DMS153 (cell line): ENCODE measurements at places on chromosomes 2 and 18.

DNA sequence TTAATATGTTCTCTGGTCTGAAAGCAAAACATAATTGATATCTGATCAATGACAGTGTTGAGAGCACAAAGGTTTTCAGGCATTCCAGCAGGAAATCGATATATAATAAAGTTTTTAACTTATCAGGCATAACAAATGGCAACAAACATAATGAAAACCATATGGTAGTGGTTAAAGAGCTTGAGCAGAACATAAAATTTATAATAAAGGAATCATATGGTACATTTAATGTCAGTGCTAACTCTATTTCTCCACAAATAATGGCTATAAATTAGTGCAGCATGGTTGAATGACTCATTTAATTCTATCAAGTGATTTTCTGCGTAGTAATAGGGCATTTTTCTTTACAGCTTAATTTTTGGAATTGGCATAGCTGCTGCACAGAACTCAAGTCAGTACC lies 306.2 kb downstream of the FSIP2 start:
- no peak for DNase-seq

DNA sequence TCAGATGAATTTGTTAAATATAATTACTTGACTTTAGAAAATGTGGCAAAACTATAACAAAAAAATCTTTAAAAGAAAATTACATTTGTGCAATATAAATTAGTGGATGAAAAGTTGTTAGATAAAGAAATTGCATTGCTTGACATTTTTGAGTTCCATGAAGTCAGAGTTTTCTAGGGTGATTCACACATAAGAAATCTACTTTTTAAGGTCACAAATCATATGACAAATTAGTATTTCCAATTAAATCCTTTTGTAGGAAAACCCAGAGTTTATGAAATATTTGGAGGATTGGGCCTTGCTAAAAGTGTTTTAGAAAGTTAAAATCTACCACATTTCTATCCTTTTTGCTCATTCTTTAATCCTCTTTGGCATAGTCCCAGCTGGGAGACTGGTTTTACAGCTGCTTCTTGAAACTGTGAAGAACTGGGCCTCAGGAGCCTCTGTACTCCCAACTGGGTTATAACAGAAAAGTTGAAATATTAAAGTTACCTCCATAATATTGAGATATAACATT lies 289.2 kb downstream of the LRRTM4 start:
- no peak for DNase-seq

- no peak for DNase-seq
Observed at GRCh38 chr2:240520130-240520973, 37.4 kb downstream of the ANKMY1 start.

DNA sequence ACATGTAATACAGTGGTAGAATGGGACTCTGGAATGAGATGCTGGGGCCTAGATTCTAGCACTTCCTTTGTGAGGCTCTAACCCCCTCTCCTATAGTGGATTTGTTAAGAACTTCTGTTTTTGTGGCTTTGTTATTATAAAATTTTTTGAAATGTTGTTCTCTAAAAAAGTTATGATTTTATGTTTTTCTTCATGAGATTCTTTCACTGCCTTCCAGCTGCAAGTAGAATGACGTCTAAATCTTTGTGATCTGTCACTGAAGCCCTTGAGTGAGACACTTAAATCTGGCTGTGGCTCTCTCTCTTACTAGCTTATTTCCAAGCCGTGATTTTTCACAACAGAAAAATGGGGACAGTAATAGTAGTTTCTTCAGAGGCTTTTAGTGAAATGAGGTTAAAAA lies 1.6 kb downstream of the CASP8 start:
- no peak for DNase-seq

DNA sequence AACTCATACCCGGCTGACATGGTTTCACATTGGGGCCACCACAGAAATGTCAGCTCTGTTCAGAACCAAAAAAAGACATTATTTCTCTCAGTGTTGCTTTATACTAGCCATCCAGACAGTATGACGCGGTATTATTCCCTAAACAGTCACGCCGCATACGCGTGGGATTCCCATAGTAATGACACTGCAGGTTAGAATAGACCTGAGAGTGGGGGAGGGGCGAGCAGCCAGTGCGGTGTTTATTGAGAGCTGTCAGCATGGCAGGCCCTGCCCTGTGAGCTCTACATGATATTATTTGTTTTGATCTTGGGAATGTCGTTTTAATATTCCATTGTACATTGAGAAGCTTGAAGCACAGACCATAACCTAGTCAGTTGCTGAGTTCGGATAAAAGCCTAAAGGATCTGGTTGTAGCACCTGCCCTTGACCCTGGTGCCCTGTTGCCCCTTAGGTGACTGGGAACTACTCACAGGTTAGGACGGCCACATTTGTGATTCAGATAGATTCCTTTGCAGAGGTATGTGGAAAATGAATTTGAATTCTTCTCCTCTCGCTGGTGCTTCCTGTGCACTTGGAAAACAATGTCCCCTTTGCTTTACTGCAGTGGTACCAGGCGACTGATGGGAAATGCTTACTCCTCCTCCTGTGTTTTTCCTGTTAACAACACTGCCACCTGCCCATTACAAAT lies 150.1 kb downstream of the ARHGAP28 start:
- no peak for DNase-seq
